ENCODE measurements at places on chromosomes 6 and 20.
A peak's percentile ranks its signal among the peaks of the same experiment; 100 is the strongest.

DNA sequence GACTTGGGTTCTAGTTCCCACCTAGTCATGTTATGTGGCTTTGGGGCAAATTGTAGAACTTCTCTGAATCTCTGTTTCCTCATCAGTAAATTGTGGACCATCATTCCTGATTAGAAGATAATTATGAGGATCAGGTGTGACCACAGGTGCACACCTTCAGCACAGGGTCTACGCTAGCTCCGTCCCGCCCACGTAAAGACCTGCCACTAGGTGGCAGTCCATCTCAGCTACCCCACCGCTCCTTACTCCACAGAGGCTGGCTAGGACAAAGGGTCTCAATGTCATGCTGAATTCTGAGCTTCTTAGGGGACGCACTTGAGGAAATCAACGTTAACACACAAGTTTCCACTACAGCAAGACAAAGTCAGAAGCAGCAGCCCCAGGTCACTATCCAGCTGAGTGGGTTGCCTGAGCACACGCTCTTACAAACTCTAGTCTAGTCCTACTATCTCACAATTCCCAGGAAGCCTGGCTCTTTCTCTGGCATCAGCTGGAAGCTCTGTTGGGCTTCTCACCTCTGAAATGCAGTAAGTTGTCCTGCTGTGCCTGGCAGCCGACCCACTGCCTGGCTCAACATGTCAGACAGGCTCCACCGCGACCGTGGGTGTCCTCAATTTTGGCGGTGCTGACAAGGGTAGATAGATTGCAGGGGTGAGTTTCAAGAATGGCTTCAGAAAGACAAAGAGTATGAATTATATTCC, 2.0 kb upstream of the PLCG1 start:
- peak; percentile 16 for DNase-seq

- no peak for DNase-seq
Observed at GRCh38 chr6:56520218-56520617, 122.5 kb downstream of the DST start.

GRCh38 chr20:32359633-32360332, 1.7 kb downstream of the ASXL1 start:
- no peak for DNase-seq

DNA sequence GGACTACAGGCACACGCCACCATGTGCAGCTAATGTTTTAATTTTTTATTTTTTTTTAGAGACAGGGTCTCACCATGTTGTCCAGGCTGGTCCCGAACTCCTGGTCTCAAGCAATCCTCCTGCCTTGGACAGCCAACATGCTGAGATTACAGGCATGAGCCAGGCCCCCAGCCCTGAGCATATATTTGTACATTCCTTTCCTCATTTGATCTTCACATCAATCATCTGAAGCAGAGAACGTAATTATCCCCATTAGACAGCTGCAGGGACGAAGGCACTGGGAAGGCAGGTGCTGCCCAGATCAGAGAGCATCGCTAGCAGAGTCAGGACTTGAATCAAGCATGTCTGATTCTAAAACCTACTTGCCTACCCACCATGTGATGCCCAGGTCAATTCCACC, 41.0 kb upstream of the SIRPA start:
- DNase-seq: no peak

DNA sequence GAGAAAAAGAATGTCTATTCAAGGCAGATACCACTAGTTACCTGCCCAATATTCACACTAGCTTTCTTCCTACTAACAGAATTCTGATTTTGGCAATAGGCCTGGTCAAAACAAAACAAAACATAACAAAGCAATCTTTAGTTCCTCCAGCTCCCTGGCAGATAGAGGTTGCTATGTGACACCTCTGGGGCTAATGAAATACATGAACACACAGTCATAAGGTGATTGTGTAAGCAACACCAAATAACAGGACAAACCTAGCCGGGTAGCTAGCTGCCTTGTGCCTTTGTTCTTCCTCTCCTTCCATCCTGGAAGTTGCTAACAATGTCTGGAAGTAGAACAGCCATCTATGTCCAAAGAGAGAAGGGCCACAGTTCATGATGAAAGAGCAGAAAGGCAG, 6.0 kb upstream of the HMGN3 start:
- DNase-seq: no peak

- DNase-seq: no peak
Observed at GRCh38 chr6:5184878-5185277, 75.9 kb downstream of the LYRM4 start.

GRCh38 chr6:40258531-40258930, 324.3 kb upstream of the MOCS1 start:
- no peak for DNase-seq

- no peak for DNase-seq
Observed at GRCh38 chr20:21342656-21343345, 39.7 kb downstream of the XRN2 start.

DNA sequence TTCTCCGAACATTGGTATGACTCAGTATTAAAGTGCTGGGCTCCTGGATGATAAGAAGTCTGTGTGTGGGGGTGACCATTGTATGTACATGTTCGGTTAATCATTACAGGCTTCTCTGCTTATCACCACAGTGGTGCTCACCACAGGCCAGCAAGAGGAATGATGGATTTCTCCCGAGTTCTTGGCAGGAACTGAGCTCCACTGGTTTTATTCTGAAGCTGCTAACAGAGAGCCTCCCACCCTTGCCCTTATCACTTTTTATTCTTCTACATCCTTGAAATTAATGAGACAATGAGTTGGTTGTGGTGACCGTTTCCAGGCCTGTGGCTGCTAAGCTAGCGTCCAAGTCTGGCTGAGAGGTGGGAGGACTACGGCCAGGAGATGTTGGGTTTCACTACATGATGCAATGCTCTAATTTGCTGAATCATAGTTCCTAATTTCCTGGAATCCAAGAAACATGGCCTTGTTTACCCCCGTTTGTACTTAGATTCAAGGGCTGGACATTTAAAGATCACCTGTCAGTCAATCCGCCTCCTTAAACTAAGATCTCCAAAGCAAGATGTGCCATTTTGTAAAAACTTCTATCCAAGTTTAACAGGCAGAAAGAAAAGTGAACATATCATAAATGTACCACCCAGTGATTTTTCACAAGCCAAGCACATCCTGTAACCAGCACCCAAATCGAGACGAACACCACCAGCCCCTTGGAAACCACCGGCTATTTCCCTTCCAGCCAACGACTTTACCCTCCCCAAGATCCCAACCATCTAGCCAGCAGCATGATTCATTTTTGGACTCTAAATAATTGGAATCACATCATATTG, 172.5 kb downstream of the FOXA2 start:
- no peak for DNase-seq

- no peak for DNase-seq
Observed at GRCh38 chr6:144989319-144990107, 704.4 kb downstream of the UTRN start.

DNA sequence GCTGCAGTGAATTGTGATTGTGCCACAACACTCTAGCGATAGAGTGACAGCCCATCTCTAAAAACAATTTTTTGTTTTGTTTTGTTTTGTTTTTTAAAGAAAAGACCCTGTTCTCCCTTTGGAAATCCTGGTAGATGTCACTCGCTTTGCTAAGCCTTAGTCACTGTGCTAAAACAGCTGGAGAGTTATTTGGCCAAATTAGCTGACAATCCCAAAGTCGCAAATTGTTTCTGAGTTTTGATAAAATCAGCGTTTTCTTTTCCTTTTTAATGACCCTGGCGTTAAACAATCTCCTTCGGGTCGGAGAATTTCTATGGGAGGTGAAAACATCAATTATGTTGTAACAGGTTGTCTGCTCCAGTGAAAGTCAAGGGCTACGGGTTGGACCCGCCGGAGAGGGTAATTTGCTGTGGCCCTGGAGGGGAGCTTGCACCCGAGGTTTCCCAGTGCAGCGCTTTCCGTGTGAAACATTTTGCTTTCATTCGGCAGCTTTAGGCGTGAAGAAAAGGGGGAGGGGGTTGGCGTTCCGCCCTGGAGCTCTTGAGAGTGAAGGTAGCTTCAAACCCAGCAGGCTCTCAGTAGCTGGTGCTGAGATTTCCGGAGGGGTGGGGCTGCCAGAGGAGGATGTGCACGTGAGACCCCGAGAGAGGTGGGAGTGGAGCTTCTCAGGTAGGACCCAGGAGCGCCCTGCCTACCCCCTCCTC, 296.6 kb downstream of the PHACTR1 start:
- no peak for DNase-seq

DNA sequence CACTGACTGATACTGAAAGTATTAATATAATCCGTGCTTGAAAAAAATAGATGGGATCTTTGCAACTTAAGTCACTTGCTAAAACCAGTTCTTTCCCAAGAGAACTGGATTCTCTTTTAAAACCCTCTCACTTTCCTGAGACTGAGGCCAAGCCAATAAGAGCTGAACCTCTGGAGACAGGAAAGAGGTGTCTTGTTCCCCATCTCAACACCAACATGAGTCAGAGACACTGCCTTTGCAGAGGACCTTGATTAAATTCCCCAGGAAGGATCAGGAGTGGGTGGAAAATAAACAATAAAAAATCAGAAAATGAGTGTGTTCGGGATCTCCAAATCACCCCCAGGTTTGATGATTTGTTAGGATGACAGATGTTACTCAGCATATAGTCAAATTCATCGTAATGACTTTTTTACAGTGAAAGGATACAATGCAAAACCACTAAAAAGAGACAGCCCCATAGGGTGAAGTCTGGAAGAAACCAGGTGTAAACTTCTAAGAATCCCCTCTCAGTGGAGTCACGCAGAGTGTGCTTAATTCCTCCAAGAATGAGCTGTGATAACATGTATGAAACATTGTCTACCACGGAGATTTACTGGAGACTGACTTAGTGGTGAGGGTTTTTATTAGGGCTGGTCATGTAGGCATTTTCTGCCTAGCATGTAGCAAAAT, 122.8 kb upstream of the BEND3 start:
- no peak for DNase-seq

GRCh38 chr6:151148111-151148510, 91.7 kb upstream of the AKAP12 start:
- no peak for DNase-seq

DNA sequence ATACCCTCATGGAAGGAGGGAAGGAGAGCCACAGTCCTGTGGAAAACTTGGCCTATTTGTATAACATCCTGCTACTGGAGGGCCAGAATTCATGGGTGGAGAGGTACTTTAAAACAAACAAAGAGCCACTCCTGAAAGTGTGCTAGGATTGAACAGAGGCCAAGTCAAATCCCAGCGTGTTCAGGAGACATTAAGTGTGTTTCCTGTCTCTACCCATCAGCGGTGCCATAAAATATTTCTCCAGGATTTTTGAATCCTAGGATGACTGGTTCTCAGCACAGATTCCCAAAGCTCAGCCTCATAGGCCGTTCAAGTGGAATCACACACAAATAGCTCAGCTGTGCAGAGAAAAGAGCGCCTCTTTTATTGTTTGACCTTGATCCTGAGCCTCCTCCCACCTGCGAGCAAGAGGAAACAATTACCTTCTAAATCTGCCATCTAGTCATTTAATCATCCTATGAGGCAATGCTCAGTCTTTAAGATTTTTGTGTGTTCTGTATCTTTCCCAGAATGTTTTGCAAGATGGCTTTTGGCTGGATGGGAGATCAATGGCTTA, 31.8 kb upstream of the RALGAPA2 start:
- DNase-seq: no peak

- DNase-seq: no peak
Observed at GRCh38 chr6:52108128-52108527, 20.7 kb upstream of the PKHD1 start.

DNA sequence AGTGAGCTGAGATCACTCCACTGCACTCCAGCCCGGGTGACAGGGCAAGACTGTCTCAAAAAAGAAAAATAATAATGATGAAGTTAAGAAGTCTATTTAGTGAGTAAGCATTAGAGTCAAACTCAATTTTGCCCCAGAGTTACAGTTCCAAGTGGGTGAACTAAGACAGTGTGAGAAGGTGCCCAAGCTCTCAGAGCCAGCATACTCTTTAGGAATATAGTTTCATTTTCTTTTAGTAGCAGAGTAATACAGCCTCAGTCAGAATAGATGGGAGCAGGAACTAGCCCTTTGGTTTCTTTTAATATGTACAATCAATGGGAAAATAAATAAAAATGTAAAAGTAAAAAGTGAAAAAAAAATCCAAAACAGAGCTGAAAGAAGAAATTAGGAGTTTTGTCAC, 87.0 kb upstream of the ADGRF1 start:
- no peak for DNase-seq

DNA sequence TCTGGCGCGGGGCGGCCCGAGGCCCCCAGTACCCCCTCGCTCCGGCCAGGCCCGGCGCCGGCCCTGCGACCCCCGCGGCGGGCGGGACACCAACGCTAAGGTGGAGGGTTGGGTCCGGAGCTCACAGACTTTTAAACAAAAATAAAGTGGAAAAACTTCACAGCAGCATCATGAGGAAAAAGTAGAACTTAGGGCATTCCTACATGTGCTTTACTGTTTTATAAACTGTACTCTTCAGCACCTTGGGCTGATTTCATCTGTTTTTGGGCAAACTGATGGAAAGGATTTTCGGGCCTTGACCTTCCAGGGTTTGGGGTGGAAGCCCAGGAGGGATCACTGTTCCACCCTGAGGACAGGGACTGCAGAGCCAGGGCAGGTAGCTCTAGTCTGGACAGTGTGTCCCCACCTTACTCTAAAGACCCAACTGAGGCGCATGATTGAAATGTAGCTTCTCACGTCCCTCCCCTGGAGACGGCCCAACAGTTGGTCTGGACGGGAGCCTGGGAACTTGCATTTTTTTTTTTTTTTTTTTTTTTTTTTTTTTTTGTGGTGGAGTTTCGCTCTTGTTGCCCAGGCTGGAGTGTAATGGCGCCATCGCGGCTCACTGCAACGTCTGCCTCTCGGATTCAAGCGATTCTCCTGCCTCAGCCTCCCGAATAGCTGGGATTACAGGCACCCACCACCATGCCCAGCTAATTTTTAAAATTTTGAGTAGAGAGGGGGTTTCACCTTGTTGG, 740 bp downstream of the NELFCD start:
- peak; percentile 38 for DNase-seq

DNA sequence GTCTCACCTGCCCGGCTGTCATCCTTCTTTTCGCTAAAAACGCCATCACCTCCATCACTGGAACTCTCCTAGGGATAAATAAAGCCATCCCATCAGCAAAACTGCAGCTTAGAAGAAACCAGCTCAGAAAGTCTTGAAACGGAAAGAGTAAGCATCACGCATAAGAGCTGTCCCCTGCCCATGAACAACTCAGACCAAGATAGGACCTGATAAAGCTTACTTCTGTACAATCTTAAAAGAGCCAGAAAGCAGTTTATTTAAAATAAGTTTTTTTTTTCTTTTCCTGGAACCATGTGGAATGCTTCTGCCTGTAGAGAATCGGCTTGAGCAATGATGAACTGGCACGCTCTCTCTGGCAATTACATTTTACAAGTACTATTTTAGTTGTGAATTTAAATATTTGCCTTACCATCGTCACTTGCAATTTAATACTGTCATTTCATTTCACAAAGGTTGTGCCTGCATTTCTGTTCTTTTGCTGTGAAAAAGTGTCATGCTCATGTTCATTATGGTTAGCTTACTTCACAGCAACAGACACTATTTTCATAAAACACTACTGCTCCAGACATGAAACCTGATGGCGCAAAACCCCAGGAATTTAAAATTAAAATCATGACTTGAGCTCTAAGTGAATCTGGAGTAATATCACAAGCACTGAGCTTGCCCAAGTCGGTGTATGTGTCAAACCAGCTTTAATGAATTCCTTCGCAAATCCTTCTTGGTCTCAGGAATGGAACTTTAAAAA, 59.6 kb upstream of the EMILIN3 start:
- no peak for DNase-seq

- no peak for DNase-seq
Observed at GRCh38 chr20:53829255-53829723, 235.7 kb upstream of the ZNF217 start.

All from spinal cord (tissue), 10 donors.